ENCODE measurements at places on chromosomes 11 and 22. TPM values are rescaled to one million over a fixed set of nuclear protein-coding genes. Genes with fewer than 3 reads are reported as not detected.

DNA sequence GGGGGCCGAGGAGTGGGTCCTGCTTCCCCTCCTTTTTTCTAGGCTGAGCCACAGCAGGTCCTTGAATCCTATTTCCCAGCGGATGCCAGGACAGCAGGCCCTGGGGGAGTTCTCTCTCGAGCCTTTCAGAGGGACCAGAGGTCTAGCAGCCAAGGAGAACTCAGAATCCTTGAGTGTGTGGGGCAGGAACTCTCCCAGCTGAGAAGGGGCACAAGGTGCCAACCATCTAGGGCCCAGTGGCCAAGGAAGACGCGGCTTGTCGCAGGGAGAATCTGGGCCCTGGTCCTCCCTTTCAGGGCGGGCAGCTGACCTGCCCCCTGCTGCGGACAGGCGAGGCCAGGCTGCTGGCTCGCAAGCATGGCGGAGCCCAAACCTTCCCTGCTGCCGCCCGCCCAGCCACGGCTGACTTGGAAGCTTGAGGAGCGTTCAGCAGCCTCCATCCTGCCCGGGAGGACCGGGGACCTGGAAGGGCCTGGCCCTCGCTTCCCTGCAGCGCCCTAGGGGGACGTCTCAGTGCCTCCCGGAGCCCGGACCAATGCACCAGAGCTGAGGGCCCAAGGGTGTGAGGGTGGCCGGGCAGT is 972 bp upstream of the TSSC4 start:
- H3K36me3 ChIP-seq, result peaks cover 4% of the 10 kb centered on the region
- H3K27me3 ChIP-seq, result no peaks in the 10 kb centered on the region
- H3K4me1 ChIP-seq, result peaks cover 16% of the 10 kb centered on the region
- DNase-seq, result peak; percentile 31
- peak overlapping the region; percentile 87 for H3K27ac ChIP-seq

GRCh38 chr11:69834251-69834650 is 15.0 kb upstream of the FGF3 start:
- no peak for DNase-seq
- H3K4me1 ChIP-seq, result no peaks in the 10 kb centered on the region
- H3K27ac ChIP-seq, result no peak overlapping the region
- no peaks in the 10 kb centered on the region for H3K36me3 ChIP-seq
- H3K27me3 ChIP-seq, result peaks cover 32% of the 10 kb centered on the region
- H3K4me3 ChIP-seq, result no peak overlapping the region

DNA sequence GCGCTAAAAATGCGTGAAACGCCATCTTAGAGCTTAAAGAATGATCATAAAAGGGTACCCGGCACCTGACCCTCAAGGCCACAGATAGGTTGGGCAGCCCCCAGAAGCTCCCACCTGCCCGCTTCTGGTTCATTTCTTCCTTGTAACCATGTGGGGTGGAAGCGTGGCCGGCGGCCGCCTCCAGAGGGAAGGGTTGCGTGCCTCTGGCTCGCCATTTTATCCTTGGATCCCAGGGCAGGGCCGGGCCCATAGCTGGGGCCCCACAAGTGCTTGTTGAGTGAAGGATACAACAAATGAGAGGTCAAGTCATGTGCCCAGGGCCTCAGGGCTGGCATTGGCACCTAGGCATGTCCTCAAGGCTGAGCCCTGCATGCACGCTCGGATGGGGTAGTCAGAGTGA is 5.9 kb downstream of the PCNX3 start:
- no peaks in the 10 kb centered on the region for H3K27me3 ChIP-seq
- DNase-seq, result no peak
- H3K36me3 ChIP-seq, result peaks cover 30% of the 10 kb centered on the region

- H3K36me3 ChIP-seq, result no peaks in the 10 kb centered on the region
- no peak overlapping the region for H3K4me3 ChIP-seq
- DNase-seq, result no peak
- peaks cover 3% of the 10 kb centered on the region for H3K27me3 ChIP-seq
- H3K27ac ChIP-seq, result no peak overlapping the region
Observed at GRCh38 chr11:102085864-102086551, 24.2 kb upstream of the YAP1 start.

GRCh38 chr11:127118811-127119210 is 118.2 kb upstream of the KIRREL3 start:
- H3K27ac ChIP-seq, result no peak overlapping the region
- no peaks in the 10 kb centered on the region for H3K27me3 ChIP-seq
- no peaks in the 10 kb centered on the region for H3K4me1 ChIP-seq

DNA sequence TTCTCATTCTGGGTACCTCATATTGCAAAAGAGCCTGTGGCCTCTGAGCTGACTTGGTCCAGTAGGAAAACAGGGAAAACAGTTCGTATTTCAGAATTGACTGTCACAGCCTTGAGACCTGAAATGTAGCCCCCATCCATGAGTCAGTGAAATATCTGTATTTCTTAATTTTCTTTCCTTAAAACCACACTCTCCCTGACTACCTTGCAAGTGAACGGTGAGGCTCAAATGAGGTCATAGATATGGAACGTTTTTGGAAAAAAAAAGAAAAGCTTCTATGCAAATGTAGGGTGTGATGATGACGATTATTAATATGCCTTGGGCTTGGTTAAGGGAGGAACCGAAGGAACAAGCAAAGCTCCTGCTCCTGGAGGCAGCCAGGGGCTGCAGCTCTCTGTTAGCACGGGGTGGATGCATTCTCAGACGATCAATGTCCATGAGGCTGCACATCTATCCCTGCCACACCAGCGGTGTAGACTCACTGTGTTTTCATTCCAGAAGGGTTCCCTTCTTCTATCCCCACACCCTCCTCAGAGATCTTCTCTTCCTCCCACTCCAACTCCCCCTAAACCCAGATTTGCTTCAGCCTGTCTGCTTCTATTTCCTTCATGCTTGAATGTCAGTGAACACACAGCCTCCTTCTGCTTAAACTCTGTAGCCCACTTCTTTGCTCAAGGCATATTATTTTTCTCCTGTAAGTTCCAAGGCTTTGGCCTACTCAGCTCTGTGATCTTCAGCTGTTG is 29.2 kb upstream of the SCN3B start:
- no peak overlapping the region for H3K27ac ChIP-seq
- peaks cover 13% of the 10 kb centered on the region for H3K4me1 ChIP-seq
- H3K27me3 ChIP-seq, result no peaks in the 10 kb centered on the region
- no peaks in the 10 kb centered on the region for H3K36me3 ChIP-seq

DNA sequence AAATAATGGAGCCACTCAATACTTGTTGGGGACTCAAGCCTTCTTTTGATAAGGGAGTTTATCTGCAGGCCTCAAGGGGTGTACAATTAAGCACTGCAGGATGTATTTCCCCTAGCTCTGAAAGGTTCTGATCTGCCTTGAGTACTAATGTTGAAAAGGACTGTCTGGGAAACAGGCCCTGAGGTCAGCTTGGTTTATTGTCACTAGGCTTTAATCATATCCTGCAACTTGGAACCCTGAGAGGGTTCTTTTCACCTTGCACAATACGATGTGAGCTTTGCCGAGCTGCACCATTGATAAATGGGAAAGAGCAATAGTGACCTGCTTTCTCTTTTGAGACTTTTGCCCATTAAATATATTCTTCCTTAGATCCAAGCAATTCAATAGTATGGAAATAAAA is 31.6 kb upstream of the HORMAD2 start:
- H3K27ac ChIP-seq, result no peak overlapping the region
- H3K4me1 ChIP-seq, result peaks cover 8% of the 10 kb centered on the region
- no peaks in the 10 kb centered on the region for H3K36me3 ChIP-seq

DNA sequence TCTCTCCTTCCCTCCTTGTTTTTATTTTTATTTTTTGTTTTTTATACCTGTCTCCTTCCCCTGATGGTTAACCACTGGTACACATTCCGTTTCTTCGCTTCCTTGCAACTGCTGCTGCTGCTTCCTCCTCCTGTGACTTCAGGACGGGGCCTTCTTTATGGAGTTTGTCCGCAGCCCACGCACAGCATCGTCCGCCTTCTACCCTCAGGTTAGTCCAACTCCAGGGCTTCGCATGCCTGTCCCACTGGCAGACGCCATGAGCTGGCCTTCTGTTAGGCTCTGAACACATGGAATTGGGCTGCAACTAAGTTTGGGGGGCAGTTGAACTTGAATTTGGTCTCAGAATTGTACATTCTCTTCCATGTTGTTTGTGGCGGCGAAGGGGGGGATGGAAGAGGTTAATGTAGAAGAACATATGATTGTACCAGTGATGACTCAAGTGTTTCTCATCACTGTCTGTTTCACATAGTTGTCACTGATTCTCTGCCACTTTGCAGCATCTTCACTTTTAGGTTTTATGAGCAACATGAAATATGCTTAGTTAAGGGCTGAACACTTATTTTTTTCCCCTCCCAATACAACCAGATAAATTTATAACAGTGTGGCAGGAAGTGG is 83.0 kb upstream of the YWHAH start:
- H3K36me3 ChIP-seq, result peaks cover 2% of the 10 kb centered on the region
- H3K4me3 ChIP-seq, result no peak overlapping the region
- H3K27ac ChIP-seq, result no peak overlapping the region
- no peaks in the 10 kb centered on the region for H3K27me3 ChIP-seq

GRCh38 chr22:22213231-22213630 is 31.4 kb upstream of the VPREB1 start:
- H3K27me3 ChIP-seq, result peaks cover 5% of the 10 kb centered on the region
- no peak for DNase-seq
- no peak overlapping the region for H3K27ac ChIP-seq

DNA sequence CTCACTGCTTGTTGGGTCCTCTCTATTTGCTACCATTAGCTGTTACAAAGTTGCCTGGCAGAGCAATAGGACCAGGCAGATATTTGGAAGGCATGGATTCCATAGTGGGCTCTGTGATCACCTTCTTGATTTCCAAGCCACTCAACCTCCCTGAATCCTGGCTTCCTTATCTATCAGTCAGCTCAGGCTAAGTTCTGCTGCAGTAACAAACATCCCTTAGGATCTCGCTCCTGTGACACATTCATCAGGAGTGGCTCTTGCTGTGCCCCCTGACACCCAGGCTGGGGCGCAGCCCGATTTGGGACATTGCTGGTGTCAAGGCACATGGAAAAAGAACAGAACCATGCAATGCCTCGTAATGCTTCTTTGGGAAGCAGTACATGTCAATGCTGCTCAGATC is 503.9 kb downstream of the TBC1D22A start:
- H3K4me3 ChIP-seq, result no peak overlapping the region
- no peak for DNase-seq
- no peak overlapping the region for H3K27ac ChIP-seq
- H3K36me3 ChIP-seq, result no peaks in the 10 kb centered on the region
- H3K4me1 ChIP-seq, result no peaks in the 10 kb centered on the region

DNA sequence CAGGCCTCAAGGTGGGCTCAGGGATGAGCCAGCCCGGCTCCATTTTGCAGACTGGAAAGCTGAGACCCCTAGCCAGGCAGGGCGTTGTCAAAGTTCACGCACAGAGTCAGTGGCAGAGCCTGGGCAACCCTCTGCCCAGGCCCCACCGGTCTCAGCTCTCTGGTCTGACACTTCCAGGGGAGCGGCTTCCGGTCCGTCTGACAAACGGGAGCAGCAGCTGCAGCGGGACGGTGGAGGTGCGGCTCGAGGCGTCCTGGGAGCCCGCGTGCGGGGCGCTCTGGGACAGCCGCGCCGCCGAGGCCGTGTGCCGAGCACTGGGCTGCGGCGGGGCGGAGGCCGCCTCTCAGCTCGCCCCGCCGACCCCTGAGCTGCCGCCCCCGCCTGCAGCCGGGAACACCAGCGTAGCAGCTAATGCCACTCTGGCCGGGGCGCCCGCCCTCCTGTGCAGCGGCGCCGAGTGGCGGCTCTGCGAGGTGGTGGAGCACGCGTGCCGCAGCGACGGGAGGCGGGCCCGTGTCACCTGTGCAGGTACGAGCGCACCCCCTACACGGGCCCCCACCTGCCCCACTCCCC is 36.0 kb downstream of the CD6 start:
- peak overlapping the region; percentile 47 for H3K4me3 ChIP-seq
- peaks cover 74% of the 10 kb centered on the region for H3K36me3 ChIP-seq
- peaks cover 90% of the 10 kb centered on the region for H3K4me1 ChIP-seq
- no peak for DNase-seq
- no peaks in the 10 kb centered on the region for H3K27me3 ChIP-seq

GRCh38 chr11:104127828-104128227 is 36.1 kb downstream of the PDGFD start:
- no peak for DNase-seq
- no peaks in the 10 kb centered on the region for H3K4me1 ChIP-seq
- H3K36me3 ChIP-seq, result no peaks in the 10 kb centered on the region
- no peaks in the 10 kb centered on the region for H3K27me3 ChIP-seq

DNA sequence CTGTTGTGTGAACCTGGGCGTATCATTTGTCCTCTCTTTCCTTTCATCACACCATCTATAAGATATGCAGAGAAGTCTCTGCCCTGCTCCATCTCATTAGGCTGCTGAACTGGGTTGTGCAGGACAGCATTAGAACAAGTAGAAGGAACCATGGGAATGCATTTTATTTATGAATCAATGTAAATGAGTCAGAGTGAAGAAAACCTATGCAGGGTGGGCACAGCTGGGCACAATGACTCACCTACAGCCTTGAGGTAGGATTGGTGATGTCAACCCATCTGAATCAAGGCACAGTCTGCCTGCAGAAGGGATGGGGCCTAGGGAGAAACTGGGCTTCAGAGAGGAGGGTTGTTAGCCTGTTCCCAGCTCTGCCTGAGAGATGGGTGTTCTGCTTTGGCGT is 123.4 kb downstream of the CSNK2A3 start:
- no peak for DNase-seq
- no peaks in the 10 kb centered on the region for H3K36me3 ChIP-seq
- no peaks in the 10 kb centered on the region for H3K4me1 ChIP-seq
- H3K27me3 ChIP-seq, result peaks cover 4% of the 10 kb centered on the region
- no peak overlapping the region for H3K4me3 ChIP-seq

DNA sequence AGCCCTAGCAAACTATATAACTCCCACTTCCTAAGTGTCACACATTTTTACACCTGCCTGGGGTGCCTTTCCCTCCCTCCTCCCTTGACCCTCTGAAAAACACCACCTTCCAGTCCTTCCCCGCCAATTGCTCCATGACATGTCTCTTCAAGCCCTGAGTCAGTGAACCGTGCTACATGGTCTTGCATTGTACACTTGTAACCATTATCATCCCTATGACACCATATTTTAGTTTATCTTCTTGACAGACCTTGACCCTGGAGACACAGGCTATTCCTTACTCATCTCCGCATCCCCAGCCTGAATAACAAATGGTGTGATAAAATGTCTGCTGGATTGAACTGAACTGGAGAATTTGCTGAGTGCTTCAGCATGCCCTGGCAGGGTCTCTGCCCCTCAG is 36.9 kb downstream of the TNKS1BP1 start:
- DNase-seq, result no peak
- no peak overlapping the region for H3K27ac ChIP-seq
- H3K4me3 ChIP-seq, result no peak overlapping the region
- H3K27me3 ChIP-seq, result peaks cover 4% of the 10 kb centered on the region
- no peaks in the 10 kb centered on the region for H3K36me3 ChIP-seq

The SLC25A18 gene
- not detected for total RNA-seq

The CTNND1 gene
- total RNA-seq, result 8.5 TPM

The SERHL2 gene
- 1.3 TPM for total RNA-seq

The UQCR10 gene
- total RNA-seq, result 106 TPM

The RASD2 gene
- total RNA-seq, result not detected

The OVOL1 gene
- not detected for total RNA-seq

The CCDC81 gene
- 0.81 TPM for total RNA-seq

The SLC35F2 gene
- 20.5 TPM for total RNA-seq

The APOA4 gene
- not detected for total RNA-seq

The LMNTD2 gene
- total RNA-seq, result 4.5 TPM

The BEST1 gene
- 0.45 TPM for total RNA-seq

The NTM gene
- not detected for total RNA-seq

The TEX12 gene
- total RNA-seq, result not detected
